ENCODE measurements at places on chromosomes 6 and 20.

GRCh38 chr20:31633339-31633914, 4.3 kb upstream of the COX4I2 start:
- DNase-seq = no peak

GRCh38 chr6:46390153-46390876, 100.9 kb downstream of the RCAN2 start:
- no peak for DNase-seq

GRCh38 chr20:21167261-21167660, 41.4 kb downstream of the KIZ start:
- DNase-seq = no peak

DNA sequence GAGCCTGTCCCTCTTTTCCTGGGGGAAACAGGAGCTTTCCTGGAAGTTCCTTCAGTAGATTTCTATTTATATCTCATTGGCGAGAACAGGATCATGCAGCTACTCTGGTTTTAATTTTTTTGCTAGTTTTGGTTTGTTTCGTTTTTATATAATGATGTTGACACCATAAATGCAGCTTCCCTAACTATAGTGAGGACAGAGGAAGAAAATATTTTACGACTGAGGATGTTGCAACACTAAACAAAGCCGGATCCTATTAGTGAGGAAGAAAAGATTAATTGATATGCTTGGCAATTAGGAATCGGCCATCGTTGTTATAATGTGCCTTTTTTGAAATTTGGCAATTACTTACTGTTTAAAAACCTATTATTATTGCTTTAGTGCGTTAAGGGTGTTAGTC, 16.6 kb downstream of the KDM1B start:
- DNase-seq = no peak

DNA sequence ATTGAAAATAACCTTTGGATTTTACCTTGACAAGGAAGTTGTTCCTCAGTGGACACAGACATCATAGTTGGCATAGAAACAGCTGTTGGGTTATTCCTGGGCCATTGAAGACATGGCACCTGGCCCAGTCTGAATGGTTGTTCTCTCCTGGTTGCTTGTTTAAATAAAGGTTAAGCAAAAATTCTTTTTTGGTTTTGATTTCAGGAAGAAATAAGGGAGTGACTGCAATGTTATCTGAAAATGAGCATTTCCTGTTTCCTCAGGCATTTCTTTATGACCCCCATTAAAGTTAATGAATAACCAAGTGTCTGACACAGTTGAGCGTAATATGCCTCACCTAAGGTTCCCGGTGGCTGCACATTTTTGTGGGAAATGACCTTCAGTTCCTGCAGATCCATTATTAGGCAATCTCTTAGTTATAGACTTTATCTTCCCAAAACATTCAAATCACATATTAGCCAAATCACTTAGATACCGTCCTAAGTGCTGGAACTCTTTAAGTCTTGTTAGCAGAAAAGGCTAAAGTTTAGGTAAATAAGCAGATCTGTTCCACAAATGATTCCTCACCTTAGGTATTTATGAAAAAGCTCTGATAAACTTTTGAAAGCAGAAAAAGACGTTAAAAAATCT, 648.7 kb upstream of the FLRT3 start:
- DNase-seq = no peak

DNA sequence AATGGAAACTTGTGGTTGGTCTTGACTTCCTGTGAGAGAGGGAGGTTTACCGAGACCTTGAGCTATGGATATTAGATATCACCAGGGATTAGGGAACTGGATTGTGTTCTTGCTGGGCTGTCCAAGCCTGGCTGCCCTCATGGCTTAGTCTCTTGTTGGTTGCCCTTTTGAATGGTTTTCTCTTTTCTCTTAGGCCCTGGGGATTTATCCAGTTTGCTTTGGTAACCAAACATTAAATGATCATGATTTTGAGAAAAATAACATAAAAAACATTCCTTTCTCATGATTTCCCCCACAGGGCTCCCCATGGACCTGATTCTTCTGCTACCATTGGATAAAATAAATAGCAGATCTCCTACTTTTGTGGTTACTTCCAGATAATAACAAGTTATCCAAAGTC, 306.4 kb upstream of the RNF217 start:
- no peak for DNase-seq

GRCh38 chr6:117536317-117536716, 53.8 kb downstream of the DCBLD1 start:
- DNase-seq = no peak

DNA sequence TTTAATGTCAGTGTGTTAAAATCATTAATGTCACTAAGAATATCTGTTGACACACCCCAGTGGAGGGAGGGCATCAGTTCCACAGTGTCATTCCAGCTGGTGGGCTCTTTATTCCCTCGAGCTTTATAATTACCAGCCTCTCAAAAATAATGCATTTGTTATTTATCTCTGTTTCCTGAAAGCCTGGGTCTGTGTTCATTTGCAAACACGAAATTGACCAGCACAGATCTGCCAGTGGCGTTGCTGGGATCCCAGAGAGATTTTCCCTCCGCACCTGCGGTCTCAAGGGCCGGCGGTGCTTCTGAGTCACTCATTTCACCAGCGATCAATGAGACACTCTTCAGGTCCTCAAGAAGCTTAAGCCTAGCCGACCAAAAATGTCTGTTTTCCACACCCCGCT, 5.7 kb upstream of the PYGB start:
- DNase-seq = no peak

GRCh38 chr20:3449319-3449718, 21.5 kb upstream of the ATRN start:
- no peak for DNase-seq

DNA sequence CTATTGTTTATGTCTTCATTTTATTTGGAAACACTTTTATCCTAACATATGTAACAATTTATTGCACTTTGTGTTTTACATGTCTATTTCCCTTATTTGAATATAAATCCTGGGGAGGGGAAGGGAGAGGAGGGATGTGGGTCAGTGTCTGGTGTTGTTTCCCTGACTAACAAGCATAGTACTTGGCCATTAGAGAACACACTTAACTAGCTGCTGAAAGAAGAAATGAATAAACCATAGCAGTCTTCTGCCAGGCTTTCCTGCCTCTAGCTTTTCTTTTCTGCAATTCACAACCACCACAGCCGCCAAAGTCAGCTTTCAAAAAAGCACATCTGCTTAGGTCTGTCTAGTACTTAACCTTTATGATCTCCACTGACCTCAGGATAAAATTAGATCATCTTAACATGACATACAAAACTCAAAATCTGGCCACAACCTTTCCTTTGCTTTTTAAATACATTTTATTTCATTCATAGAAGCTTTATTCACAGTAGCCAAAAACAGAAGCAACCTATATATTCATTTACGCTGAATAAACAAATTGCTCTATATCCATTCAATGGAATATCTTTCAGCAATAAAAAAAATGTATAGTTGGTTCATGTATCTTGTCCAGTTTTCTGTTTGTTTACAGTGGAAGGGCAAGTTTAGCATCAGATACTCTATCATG, 16.3 kb downstream of the PDSS2 start:
- DNase-seq = no peak

GRCh38 chr6:45722876-45723275, 292.8 kb downstream of the CLIC5 start:
- DNase-seq = no peak

GRCh38 chr6:144519426-144519825, 234.3 kb downstream of the UTRN start:
- DNase-seq = no peak

- DNase-seq = no peak
These were observed 73.8 kb downstream of the JARID2 start for GRCh38 chr6:15319677-15320076.

- DNase-seq = no peak
These were observed 8.4 kb downstream of the FOXS1 start for GRCh38 chr20:31836853-31837608.

- DNase-seq = no peak
These were observed 457.1 kb downstream of the HACE1 start for GRCh38 chr6:104402572-104402971.

- DNase-seq = no peak
These were observed 112.9 kb upstream of the HSF2 start for GRCh38 chr6:122286512-122286911.

GRCh38 chr20:45341939-45342854, 6.0 kb downstream of the SDC4 start:
- DNase-seq = peak; percentile 47

DNA sequence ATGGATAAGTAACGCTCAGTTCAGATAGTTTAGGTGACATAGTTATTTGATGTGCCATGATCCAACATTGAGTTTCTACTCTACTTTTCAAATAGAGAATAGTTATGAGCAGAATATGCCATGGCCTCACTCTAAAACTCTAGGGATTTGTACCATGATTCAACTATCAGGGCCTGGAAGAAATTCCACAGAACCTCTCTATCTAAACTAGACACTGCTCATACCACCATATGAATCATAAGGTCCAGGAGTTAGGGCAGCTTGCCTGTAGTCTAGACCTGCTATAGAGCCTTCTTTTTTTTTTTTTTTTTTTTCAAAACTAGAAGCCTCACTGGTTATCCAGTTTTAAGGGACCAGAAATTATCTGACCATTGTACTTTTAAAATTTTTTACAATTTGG, 571.8 kb upstream of the IMPG1 start:
- no peak for DNase-seq

- peak; percentile 4 for DNase-seq
These were observed 108.2 kb upstream of the GMDS start for GRCh38 chr6:2353412-2354137.

DNA sequence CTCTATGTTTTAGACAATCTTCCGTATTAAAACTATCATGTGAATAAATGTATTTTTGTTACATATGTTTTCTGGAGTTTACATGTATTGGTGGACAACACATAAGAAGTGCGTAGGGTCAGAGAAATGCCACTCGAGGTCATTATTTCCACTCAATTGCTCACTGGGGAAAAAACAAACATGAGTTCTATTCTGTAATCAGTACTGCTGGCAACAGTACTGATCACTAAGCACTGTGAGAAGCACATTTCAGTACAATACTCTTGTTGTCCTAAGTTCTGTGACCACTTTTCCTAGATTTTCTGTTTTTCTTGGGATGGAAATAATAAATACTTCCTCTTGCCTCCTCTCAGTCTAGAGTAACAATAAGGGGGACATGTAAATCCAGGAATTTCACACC, 44.5 kb downstream of the UST start:
- DNase-seq = no peak

- no peak for DNase-seq
These were observed 127.7 kb downstream of the TSHZ2 start for GRCh38 chr20:53099856-53100255.

GRCh38 chr20:43916073-43916880, 1.6 kb downstream of the TOX2 start:
- DNase-seq = no peak
